ENCODE measurements at places on chromosomes 16 and 17.

GRCh38 chr16:81088836-81089235, 7.4 kb downstream of the GCSH start:
- no peak for DNase-seq

GRCh38 chr16:79074951-79075350, 525.6 kb downstream of the MAF start:
- DNase-seq: no peak

- no peak for DNase-seq
These were observed 47.2 kb downstream of the YPEL2 start for GRCh38 chr17:59378675-59379074.

- no peak for DNase-seq
These were observed 37.7 kb upstream of the PHLPP2 start for GRCh38 chr16:71762186-71762585.

DNA sequence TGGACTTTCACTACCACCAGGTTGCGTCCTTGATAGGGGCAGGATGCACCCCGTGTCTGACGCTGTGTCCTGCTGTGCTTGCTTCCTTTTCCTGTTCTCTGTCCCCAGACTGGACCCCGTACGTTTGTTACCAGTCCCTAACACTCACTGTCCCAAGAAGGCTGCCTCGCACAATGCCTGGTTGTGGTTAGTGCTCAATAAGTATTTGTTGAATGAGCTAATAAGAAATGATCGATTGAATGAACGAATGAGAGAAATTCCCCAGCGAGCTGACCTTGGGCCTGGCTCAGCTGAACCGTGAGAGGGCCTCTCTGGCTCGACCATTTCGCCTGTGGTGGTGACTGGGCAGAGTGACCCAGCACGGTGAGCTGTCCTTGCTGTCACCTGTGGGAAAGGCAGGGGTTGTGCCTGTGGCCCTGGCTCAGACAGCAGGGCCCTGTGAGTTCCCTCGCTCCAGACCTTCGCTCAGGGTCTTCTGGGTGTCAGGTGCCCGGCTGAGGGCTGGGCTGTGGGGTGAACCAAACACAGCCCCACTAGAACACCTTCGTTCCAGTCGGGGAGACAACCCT, 20.9 kb downstream of the CMIP start:
- DNase-seq: no peak

DNA sequence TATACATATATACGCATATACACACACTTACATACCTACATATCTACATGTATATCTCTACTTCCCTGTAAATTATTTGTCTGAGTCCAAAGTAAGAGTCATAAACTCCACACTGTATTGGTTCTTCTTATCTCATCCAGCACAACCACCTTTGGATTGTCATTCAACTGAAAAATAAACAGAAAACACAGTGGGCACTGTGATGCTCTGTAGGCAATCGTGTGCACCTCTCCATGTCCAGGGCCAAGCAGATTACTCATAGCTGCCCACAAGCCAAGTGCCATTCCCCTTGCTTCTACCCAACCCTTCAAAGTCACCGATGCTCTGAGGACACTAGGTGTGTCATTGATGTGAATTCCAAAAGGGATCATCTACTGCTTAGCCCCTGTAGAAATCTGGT, 12.9 kb upstream of the TEKT3 start:
- DNase-seq: no peak

- DNase-seq: no peak
These were observed 163.5 kb downstream of the COPRS start for GRCh38 chr17:31695456-31696090.

DNA sequence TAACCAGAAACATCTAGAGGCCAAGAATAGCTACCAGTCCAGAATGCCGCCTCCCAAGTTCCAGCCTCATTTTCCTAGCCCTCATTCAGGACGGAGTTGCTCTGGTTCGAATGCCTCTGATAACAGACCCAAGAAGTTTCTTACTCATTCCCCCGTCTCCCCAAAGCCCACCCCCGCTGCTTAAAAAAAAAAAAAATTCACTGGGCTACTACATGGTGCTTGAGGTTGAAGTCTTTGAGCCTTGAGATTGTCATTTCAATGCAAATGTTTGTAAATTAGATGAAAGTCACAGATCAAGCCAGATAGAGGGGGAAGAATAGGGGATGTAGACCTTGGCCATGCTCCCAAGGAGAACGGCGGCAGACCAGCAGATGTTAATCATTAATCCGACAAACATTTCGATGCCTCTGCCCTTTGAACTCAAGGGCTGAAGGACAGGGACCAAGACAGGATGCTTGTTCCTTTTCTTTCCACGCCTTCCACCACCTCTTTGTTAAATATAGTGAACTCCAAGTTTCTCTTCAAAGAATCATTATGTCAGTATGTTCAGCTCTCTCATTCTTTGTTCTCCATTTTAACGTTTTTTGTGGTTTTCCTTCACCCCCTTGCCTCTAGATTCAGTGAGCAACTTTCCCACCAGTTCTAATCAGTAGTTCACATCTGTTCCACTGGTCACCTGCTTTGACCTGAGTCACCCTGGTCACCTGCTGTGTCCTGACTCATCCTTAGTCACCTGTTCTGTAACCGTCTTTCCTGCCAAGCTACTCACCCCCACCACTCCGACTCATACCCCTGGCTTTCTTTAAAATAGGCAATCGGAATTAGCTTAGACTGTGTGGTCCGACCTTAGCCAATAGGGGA, 190.3 kb downstream of the CPPED1 start:
- no peak for DNase-seq

DNA sequence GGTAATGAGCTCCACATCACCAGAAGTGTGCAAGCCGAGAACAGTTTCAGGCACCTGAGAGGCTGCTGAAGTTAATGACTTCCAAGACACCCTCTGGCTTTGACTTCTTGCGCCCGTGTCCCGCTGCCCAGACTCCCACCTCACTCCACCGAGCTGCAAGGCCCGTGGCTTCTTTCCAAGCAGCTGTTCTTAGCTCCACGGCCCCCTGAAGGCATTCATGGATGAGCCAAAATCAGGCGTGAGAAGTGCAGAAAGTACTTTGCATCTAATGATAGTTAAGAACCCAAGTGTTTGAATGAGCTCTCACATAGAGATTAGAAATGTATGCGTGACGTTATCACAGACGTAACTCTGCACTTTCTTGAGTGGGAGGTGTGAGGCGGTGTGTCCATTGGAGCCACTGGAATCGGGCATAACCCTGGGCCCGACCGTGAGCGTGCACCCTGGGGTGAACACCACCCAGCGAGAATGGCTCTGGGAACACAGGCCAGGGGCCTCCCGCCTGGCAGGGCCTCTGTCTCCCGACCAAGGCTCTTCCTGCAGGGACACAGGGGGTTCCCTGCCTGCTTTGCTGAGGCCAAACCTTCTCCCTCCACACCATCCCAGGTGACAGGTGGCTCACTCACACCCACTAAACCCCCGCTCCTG, 11.0 kb downstream of the NPTX1 start:
- DNase-seq: no peak

DNA sequence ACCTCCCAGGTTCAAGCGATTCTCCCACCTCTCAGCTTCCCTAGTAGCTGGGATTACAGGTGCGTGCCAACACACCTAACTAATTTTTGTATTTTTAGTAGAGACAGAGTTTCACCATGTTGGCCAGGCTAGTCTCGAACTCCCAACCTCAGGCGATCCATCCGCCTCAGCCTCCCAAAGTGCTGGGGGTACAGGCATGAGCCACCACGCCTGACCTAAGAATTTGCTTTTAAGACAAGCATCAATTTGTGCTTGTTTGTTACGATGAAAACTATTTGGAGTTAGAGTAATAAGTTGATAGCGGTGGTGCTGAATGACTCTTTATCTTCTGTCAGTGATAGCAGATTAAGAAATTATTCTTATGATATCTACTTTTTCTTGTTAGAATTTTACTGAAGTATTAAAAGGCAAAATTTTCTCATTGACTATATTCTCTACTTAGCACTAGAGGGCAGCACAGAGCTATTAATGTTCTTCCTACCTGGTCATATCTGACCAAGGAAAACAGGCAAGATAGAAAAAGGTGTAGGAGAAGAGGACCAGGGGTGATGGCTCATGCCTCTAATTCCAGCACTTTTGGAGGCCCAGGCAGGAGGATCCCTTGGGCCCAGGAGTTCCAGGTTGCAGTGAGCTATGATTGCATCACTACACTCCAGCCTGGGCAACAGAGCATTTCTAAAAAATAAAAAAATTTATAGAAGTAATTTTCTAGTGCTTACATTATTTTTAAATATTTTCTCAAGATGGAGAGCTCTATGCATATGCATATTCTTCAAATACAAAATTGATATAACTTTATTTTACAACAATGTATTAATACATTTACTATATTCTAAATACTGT, 24.5 kb downstream of the STXBP4 start:
- no peak for DNase-seq

DNA sequence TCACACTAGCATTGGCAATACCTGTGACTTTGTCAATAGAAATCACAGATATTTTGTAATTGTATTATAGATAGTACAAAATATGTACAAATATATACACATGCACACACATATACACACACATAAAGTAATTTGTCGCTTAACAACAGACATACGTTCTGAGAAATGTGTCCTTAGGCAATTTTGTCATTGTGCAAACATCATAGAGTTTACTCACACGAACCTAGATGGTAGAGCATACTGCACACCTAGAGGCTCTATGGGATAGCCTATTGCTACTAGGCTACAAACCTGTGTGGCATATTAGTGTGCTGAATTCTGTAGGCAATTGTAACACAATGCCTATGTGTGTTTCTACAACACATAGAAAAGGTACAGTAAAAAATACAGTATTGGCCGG, 11.0 kb downstream of the UNC119 start:
- no peak for DNase-seq

- no peak for DNase-seq
These were observed 175.4 kb downstream of the AATF start for GRCh38 chr17:37123941-37124820.

DNA sequence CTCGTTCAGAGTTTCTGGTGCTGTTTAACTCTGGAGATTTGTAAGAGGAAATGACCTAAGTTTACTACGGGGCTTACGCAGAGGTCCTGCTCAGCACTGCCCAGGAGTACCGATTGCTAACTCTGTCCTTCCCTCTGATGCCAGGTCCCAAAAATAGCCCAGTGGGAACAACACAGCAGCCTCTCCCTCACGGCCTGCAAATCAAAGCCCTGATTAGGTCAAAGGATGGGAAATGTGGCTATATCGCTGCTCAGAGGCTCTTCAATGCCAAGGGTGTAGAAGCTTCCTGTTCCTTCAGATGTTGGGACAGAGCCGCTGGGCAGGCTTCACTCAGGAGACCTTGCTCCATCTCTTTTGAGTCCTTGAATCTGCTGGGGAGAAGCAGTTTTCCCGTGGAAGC, 174.2 kb upstream of the KCNJ16 start:
- no peak for DNase-seq

DNA sequence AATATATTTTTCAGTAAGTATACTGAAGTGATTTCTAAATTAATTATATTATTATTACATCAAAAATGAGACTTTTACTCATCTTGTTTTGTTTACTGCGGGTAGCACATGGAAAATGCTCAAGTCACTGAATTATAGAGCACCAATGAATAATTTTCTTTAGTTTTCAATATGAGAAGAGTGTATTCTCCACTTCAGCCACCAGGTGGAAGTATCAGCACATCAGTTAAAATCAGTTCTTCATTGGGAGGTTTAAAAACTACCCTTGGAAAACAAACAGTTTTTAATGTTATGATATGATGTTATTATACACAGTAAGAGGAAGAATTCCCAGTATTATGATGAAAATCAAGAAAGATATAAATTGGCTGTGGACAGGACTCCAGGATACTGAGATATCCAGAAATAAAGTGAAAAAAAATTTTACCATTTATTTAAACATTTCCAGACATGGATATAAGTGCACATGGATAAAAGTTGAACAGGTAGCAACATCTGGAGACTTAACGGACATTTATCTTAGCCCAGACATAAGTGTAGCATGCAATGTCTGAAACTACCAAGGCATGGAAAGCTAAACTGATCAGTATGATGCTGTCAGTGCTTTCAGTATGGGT, 467.3 kb downstream of the KCNJ2 start:
- DNase-seq: no peak

GRCh38 chr16:56848955-56849689, 15.9 kb upstream of the SLC12A3 start:
- no peak for DNase-seq

DNA sequence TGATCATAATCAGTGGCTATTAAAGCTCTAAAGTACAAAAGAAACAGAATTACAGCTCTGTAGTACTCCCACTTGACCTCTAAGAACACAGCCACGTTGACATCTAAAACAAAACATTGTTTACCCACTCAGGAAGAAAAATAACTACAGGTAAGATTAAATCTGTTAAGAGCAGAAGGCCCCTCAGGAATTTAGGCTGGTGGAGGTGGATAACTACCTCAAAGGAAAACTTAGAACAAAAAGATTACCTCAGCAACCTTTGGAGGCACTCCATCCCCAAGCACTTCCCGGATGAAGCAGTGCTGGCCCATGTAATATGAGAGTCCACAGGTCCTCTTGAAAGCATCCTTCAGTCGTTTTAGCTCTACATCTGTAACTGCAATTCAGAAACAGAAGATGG, 46.7 kb downstream of the USP32 start:
- DNase-seq: no peak

GRCh38 chr17:4221899-4222659, 41.7 kb downstream of the ANKFY1 start:
- DNase-seq: no peak

DNA sequence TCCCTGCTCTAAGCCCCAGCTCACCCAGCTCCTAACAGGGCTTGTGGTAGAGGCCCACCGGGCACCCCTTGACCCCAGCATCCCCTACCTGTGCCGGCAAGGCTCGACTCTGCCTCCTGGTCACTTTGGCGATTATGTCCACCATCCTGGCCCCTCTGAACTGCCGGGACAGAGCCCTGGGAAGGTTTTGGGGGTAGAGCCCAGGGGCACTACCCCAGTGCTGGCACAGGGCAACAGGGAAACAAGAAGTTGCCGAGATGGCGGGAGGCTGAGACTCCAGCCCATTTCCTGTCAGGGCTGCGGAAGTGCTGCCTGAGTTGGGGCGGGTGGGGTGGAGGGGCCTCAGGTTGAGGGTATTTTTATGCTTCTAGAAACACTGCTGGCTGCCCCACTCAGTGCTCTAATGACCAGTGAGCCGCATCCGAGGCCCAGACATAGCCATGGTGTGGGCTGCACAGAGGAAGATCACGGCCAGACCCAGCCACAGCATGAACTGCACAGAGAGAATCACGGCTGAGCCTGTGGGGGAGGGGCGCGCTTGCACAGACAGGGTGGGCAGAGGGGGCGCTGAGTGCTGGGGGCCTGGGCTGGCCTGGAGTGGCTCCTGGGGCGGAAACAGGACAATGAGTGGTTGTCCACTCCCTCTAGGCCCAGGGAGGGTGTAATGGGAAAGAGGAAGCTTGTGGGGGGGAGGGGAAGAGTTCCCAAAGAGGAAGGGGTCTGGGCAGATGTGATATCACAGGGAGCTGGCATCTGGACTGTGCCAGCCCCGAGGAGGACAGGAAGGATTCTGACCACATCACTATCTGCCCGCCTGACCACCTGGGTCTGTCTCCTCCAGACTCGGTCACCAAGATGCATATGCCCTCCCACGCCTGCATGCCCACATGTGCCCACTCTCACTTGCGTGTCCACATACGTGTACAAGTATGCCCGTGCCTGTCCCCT, 22.3 kb downstream of the ARHGAP27 start:
- peak; percentile 39 for DNase-seq

- DNase-seq: no peak
These were observed 256.1 kb downstream of the IRX3 start for GRCh38 chr16:54030451-54030850.

All from activated naive CD4-positive, alpha-beta T cell (primary cell).